Spleen (tissue), 13 donors: ENCODE measurements at places on chromosomes 4 and X.
A peak's percentile ranks its signal among the peaks of the same experiment; 100 is the strongest.

DNA sequence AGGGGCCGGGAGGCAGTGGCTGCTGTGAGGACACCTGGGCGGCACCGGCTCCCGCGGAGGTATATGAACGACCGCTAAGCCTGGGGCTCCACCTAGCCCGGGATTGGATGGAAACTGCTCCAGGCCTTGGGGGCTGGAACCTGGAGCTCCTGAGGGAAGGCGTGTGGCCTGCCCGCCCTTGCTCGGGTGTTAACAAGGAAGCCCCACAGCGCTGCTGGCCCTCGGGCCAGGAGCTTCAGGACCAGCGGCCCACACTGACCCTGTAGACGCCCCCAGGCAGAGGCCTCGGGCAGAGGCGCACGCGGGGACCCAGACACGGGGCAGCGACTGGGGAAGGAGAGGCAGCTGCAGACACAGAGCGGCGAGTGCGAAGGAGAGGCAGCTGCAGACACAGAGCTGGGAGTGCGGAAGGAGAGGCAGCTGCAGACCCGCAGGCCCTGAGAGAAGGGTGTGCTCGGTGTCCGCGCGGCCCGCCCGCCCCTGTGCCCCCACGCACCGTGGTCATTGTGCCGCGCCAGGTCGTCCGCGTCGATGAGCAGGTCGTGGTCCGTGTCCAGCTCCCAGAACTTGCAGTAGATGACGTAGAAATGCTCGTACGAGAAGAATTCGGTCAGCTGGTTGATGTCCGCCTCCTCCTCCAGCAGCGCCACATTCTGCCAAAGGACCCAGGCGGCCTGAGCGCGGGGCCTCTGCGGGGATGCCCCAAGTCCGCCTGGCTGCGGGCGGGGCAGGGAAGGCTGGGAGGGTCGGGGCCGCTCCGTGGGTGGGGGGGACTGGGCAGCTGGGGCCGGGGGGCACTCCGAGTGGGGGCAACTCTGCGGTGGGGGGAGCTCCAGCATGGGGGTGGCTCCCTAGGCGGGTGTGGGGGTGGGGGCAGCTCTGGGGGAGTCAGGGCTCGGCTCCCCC lies 26.7 kb upstream of the GTPBP6 start:
- DNase-seq: peak; percentile 43

DNA sequence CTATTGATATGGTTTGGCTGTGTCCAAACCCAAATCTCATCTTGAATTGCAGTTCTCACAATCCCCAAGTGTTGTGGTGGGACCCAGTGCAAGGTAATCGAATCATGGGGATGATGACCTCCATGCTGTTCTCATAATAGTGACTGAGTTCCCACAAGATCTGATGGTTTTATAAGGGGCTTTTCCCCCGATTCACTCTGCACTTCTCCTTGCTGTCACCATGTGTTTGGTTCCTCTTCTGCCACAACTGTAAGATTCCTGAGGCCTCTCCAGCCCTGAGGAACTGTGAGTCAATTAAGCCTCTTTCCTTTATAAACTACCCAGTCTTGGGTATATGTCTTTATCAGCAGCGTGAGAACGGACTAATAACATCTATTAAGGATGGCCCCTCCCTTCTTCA lies 68.8 kb downstream of the FBXW7 start:
- DNase-seq: no peak

GRCh38 chr4:128725405-128726055 lies 84.0 kb upstream of the JADE1 start:
- no peak for DNase-seq

GRCh38 chr4:68383115-68383514 lies 33.2 kb upstream of the YTHDC1 start:
- DNase-seq: no peak
